ENCODE measurements at places on chromosomes 5 and 9.

DNA sequence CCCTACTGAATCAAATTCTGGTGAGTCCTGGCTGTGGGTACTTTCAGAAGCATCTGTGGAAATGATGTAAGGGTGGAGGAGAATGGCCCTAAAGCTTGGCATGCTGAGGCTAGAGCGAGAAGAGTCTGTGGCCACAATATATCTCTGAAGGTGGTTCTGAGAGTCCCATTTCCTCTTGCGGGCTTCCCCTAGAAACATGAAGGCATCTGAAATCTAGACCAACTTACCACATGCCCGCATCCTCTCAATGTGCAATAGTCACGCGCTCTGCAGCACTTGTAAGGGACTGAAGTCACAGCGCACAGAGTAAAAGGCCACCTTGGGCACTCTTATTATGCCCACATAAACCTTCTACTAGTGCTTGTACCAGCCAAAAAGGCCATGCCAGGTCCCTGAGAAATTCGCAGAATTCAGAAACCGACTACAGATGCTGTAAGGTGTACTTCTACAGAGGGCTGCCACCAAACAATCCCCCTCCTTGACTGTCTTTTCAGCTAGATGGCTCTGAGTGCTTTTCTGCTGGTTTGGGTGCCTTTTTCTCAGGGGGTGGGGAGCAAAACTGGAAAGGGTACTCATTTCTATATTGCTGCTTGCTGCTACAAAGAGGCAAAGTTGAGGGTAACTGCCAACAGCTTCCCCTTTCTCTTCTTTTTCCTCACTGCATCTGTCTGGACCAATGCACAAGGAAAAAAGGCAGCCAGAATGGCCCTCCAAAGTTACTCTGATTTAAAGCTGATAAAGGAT, 107.3 kb downstream of the ZDHHC21 start:
- no peak for DNase-seq

GRCh38 chr9:37954581-37954981, 50.7 kb upstream of the SLC25A51 start:
- no peak for DNase-seq

DNA sequence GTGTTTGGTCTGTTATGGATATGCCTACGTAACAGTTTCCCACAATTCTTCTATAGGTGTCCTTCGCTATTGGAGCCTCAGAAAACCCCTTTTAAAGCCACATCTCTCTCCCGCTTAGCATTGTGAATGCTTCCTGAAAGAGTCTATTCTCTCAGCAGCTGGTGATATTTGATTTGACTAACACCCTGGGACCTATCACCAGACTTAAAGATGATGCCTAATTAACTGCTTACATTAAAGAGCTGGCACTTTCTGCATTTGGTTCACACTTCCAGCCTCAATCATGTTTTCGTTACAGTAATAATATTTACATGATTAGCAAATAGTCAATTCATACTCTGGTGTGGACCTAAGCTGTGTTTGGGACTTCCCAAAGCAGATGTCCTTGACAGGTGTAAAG, 90.1 kb upstream of the VLDLR start:
- no peak for DNase-seq

DNA sequence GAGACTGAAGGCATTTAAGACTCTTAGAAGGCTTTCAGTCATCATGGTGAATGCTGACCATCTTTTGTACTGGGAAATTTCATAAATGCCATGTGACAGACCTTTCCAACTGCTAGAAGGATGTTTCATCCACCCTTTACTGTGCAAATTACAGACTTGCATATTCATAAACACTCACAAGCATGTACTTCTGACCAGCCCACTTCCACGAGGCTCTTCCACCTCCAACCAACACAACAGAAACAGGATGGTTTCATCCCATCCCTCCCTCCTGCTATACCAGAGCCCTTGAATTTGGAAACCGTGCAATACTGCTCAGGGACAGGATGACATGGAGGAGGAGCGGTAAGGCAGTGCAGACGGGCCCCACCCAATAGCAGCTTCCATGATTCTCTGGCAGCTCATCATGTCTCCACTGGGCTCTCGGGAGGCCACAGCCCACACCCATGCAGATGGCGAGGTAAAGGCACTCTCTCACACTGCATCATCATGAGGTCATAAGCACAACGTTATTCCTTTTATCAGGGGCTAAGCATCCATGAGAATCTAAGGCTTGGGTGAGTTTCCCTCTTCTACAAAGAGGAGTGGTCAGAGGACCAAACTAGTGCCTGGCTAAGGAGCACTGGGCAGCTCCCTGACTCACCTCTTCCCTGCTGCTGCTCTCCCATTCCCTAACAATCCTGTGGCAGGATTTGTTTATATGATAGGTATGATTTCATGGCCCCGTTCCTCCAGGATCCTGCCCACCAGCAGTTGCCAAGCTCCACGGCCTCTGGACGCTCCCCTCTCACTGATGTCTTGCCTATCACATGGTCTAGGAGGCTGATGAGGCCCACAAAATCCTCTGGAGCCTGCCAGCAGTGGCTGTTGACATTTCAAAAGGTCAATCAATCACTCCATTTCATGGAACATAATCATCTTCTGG, 94.4 kb upstream of the FSTL4 start:
- no peak for DNase-seq

GRCh38 chr5:136133222-136133921, 727 bp downstream of the SMAD5 start:
- peak; percentile 46 for DNase-seq

Measured in forelimb muscle (tissue), 1 donor.